ENCODE measurements at places on chromosomes 6 and 20.

DNA sequence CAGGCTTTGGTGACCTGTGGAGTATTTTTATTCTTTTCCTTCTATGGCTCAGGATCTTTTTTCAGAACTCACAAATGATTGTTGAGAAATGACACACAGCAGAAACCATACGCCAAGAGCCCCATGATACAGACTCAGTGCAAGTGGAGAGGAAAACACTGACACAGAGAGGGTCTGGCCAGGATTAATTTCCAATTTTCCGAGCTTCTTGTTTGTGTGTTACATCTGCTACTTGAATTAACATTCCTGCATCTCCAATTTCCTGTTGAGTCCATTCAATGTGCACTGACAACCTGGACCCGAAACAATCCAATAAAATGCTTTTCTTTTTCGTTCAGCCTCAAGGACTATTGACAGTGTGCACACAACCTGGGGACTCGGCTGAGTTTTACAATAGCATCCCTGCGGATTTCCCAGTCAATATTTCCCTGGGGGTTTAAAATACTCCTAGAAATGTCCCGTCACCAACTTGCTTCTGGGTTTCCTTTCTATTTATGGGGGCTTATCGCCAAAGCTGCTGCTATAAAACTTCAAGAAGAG is 4.9 kb upstream of the MLN start:
- DNase-seq = no peak

DNA sequence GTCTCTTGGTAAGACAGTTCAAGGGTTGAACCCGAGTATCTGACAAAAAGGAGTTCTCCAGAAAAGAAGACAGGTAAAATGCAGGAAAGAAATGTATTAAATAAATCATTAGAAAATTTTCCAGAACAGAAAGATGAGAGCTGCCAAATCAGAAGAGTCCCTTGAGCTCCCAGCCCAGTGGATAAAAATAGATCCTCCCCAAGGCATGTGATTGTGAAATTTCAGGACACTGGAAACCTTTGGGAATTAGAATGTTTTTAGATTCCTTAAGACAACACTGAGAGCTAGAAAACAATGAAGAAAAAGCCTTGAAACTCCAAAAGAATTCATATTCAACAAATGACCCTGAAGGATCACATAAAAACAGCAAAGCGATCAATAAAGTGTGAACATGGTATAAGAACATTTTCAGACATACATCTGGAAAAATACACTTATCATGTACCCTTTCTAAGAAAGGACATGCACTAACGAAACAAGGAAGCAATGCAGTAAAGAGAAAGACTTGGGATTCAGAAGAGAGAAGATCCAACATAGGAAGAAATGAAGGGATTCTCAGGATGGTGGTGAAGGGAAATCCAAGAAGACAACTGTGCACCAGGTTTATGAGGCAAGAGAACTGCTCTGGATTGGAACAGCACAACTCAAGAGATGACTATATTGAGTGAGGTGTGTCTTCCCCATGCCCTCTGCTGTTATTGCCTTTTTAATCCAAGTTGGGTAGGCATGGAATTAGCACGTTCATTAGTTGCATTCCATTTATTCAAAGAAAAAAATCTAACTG is 390.4 kb downstream of the SYNE1 start:
- no peak for DNase-seq

DNA sequence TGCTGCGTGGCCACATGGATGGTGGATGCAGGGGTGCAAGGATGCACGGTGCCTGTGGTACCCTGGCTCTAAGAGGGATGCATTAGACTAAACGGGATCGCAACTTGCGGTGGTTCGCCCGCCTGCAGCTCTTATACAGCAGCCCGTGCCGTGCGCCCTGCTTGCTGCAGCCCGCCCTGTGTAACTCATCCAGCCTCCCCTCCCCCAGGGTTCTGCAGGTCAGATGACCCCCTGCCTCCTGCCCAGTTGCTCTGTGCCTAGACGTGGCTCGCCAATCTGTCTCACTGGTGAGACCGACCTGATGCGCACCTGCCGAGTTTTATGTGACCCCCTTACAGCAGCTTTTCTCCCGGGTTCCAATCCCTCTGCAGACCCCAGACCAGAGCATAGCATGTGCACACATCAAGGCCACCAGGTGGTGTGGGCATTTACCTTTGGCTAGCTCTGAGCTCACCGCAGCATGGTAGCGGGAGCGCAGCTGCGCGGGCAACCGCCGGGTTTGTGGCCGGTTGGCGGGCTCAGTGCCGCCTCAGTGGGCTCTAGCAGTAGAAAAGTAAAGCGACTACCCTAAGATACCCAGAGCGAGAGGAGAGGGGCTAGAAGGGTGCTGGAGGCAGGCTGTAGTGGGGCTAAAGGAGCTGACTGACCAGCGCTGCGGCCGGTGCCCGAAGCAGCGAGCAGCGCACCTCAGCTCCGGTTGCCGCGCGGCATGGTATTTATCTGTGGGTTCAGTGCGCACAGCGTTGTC is 693 bp upstream of the GNAS-AS1 start:
- no peak for DNase-seq

DNA sequence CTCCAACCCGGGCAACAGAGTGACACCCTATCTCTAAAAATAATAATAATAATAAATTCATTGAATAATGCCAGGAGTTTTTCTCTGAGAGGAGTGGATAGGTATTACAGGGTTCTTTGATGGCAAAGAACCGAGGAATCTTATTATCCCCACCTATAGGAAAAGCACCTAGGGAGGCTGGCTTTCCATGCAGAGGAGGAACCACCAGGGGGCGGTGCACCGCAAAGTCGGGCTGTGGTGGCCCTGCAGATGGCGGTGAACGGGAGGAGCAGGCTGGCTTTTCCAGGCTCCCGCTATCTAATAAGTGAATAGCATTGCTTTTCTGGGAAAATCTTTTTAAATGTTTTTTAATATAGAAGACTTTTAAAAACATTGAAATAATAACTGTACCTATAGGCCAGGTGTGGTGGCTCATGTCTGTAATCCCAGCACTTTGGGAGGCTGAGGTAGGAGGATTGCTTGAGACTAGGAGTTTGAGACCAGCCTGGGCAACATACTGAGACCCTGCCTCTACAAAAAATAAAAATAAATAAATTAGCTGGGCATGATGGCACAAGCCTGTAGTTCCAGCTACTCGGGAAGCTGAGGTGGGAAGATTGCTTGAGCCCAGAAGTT is 864.2 kb downstream of the KIF16B start:
- no peak for DNase-seq

All from brain (organoid and tissue), 16 donors.